ENCODE measurements at places on chromosomes 12 and 14.

DNA sequence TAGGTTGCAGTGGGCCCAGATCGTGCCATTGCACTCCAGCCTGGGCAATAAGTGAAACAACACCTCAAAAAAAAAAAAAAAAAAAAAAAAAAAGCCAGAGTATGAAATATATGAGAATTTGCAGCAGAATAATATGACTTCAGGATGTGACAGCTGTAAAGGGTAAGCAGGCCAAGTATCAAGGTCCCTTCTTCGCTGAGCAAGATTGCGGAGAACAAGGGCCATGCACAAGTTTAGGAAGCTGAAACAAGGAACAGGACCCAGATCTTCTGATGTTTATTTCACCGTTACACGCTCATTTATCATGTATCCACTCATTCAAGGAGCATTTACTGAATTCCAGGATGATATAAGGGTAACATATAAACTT is 659 bp upstream of the FOXJ2 start:
- no peak for DNase-seq

- no peak for DNase-seq
Measured at GRCh38 chr12:38144049-38144448, 172.5 kb upstream of the ALG10B start.

DNA sequence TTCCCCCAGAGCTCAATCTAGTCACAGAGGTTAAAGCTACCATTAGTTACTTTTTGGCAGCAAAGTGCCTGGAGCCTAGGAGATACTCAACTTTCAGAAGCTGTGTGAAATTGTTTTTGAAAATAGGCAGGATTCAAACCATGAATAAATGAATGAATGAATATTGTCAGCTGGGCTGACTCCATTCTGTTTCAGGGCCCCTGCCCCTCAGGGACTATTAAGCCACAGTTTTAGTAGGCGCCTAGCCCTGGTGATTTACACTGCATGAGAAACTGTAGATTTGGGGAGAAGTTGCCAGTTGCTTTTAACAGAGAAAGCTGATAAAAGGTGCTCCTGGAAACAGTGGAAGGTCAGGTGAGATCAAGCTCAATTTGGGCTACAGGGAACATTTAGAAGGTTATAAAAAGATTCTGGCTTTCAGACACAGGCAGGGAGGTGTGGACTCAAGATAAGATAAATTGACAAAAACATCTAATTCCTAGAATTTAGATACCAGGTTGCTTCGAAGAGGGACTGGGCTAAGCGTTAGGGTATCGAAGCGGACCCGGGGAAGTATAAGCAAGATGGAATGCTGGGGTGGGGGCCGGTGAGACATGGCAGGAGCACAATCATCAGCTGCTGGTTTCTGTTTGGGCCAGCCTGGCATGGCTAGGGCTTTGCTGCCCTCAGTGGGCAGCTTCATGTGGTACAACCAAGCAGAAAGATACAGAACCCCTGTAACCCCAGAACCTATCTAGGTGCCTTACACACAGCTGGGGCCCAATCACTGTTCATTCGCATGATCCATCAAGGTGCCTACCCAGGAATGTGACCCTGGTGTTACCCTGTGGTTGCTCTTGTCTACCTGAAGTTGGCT is 14.9 kb upstream of the CELA1 start:
- no peak for DNase-seq

- no peak for DNase-seq
Measured at GRCh38 chr14:94886931-94887330, 117.0 kb upstream of the GSC start.

- DNase-seq = no peak
Measured at GRCh38 chr12:32016680-32017482, 57.7 kb downstream of the RESF1 start.

GRCh38 chr14:97319691-97320090 is 522.5 kb downstream of the VRK1 start:
- DNase-seq = no peak

DNA sequence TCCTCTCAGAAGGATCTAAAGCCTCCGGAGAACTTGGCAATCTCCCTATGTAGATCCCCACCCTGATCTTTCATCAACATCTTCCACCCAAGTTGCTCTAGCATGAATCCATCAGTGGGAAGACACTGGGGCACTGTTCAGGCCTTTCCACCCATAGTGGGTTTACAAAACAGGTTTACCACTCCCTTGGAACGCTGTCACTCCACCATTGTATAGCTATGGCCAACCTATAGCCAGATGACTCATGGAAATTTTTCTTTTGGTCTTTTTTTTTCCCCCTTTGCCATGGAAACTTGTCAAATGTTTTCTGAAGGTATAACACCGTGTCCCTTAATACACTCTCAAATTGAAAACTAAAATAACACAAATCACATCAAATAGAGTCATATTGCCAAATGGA is 10.8 kb upstream of the HSPB8 start:
- DNase-seq = no peak

DNA sequence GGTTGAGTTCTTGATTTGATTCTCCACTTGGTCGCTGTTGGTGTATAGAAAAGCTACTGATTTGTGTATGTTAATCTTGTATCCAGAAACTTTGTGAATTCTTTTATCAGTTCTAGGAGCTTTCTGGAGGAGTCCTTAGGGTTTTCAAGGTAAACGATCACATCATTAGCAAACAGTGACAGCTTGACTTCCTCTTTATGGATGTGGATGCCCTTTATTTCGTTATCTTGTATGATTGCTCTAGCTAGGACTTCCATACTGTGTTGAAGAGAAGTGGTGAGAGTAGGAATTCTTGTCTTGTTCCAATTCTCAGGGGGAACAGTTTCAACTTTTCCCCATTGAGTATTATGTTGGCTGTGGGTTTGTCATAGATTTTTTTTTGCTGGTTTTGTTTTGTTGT is 12.4 kb downstream of the MTRFR start:
- no peak for DNase-seq

- DNase-seq = no peak
Measured at GRCh38 chr12:16634786-16635185, 28.8 kb upstream of the LMO3 start.
